Activated T-cell treated with anti-CD3 and anti-CD28 coated beads, Interleukin-2, amount 50 U/mL, for 72 hours (primary cell): ENCODE measurements at places on chromosomes 11 and 22. TPM values are rescaled to one million over a fixed set of nuclear protein-coding genes. Genes with fewer than 3 reads are reported as not detected.
A peak's percentile ranks its signal among the peaks of the same experiment; 100 is the strongest.

GRCh38 chr11:45993531-45994001 lies 71.1 kb downstream of the LARGE2 start:
- H3K27ac ChIP-seq, result no peak overlapping the region
- no peak overlapping the region for H3K4me3 ChIP-seq
- peaks cover 27% of the 10 kb centered on the region for H3K4me1 ChIP-seq
- no peaks in the 10 kb centered on the region for H3K27me3 ChIP-seq

HBB gene
- not detected for total RNA-seq

DNA sequence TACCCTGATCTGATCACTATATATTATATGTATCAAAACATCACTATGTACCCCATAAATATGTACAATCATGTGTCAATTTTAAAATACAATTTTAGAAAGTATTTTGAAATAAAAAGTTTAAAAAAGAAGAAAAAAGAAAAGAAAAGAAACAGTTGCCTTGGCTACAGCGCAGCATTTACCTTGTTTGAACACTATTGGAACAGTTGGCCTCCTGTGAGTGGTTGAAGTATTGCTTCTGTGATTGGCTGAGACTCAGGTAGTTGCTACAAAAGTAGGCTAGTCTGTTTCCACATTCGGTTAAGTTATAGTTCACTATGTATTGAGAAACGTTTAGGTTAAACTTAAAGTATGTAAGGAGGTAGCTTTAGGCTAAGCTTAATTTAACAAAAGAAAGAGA lies 7.9 kb upstream of the DTX4 start:
- H3K27ac ChIP-seq, result no peak overlapping the region
- H3K36me3 ChIP-seq, result no peaks in the 10 kb centered on the region
- H3K4me1 ChIP-seq, result no peaks in the 10 kb centered on the region
- H3K4me3 ChIP-seq, result no peak overlapping the region
- peaks cover 34% of the 10 kb centered on the region for H3K27me3 ChIP-seq

DNA sequence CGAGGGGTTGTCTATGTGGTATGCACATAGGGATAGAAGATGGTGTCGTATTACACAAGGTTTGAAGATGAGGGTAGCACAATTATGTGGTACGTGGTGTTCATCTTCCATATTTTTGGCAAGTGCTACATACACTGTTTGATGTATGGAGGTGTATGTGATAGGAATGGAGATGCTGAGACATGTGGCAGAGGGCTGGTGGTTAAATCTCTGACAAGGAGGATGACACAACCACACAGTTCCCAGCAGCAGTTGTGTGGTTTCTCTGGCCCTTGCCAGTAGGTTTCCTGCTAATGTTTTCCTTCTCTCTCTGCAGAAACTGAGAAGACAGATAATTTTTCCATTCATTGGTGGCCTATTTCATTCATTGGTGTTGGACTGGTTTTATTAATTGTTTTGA lies 17.0 kb downstream of the NCR3LG1 start:
- H3K27ac ChIP-seq, result no peak overlapping the region
- no peak overlapping the region for H3K4me3 ChIP-seq
- no peak for DNase-seq
- H3K4me1 ChIP-seq, result peaks cover 10% of the 10 kb centered on the region
- H3K27me3 ChIP-seq, result no peaks in the 10 kb centered on the region

DNA sequence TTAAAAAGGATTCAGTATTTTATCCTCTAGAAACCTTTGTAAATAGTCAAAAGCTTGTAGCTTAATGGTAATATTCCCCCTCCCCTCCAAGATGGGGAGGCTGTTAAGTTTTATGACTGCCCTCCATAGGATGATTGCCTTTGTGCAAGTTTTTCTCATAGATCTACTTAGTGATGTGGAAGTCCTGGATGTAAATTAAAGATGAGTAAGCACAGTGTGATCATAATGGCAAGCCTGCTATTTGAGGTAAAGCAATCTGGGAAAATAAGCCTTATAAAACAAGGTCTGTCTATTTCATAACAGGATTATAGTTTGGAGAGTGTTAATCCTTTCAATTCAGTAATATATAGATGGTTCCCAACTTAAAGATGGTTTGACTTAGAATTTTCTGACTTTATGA lies 216.3 kb downstream of the DDX10 start:
- H3K36me3 ChIP-seq, result no peaks in the 10 kb centered on the region
- H3K4me3 ChIP-seq, result no peak overlapping the region
- H3K27ac ChIP-seq, result no peak overlapping the region
- peaks cover 4% of the 10 kb centered on the region for H3K4me1 ChIP-seq
- H3K27me3 ChIP-seq, result no peaks in the 10 kb centered on the region

DNA sequence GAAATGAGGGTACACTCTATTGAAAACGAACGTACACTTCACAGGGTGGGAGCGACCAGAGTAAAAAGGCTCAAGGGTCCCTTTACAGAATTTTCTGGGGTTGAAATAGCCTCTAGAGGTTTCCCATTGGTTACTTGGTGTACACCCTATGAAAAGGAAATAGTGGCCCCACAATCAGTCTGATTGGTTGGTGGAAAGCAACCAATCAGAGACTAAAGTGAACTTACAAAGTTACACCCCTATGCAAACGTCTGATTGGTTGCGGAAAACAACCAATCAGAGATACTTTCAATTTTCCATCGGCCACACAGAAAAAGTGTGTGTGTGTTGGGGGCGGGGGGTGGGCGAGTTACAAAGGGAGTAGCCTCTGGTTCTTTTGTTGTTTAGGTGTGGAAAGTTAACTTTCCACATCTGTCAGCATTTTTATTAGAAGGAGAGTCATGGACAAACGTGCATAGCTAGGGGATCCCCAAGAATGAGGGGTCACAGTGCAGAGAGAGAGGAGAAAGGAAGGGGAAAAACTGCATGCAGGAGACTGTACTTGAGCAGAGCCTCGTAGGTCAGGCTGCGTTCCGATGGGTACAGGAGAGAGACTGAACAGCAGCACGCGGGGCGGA lies 1152.1 kb downstream of the TBC1D22A start:
- no peaks in the 10 kb centered on the region for H3K27me3 ChIP-seq
- peaks cover 2% of the 10 kb centered on the region for H3K36me3 ChIP-seq
- peaks cover 8% of the 10 kb centered on the region for H3K4me1 ChIP-seq
- H3K4me3 ChIP-seq, result no peak overlapping the region
- no peak for DNase-seq
- no peak overlapping the region for H3K27ac ChIP-seq

DNA sequence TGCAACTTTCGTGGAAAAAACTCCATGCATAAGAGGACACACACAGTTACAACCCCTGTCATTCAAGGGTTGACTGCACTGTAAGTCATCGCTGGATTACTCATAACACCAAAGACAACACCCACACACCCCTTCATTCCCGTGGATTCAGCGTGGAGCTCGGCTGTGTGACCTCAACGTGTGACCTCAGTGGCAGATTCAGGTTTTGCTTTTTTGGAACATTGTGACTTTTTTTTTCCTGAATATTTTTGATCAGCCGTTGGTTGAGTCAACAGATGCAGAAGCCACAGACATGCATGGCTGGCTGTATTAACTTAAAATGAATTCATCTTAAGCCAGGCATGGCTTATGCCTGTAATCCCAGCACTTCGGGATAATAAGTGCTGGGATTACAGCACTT lies 19.7 kb upstream of the MUC5AC start:
- peaks cover 6% of the 10 kb centered on the region for H3K4me1 ChIP-seq
- peaks cover 22% of the 10 kb centered on the region for H3K36me3 ChIP-seq
- peaks cover 47% of the 10 kb centered on the region for H3K27me3 ChIP-seq
- H3K4me3 ChIP-seq, result no peak overlapping the region
- H3K27ac ChIP-seq, result no peak overlapping the region
- peak; percentile 31 for DNase-seq

IGSF22 gene
- total RNA-seq, result 0.34 TPM

DNA sequence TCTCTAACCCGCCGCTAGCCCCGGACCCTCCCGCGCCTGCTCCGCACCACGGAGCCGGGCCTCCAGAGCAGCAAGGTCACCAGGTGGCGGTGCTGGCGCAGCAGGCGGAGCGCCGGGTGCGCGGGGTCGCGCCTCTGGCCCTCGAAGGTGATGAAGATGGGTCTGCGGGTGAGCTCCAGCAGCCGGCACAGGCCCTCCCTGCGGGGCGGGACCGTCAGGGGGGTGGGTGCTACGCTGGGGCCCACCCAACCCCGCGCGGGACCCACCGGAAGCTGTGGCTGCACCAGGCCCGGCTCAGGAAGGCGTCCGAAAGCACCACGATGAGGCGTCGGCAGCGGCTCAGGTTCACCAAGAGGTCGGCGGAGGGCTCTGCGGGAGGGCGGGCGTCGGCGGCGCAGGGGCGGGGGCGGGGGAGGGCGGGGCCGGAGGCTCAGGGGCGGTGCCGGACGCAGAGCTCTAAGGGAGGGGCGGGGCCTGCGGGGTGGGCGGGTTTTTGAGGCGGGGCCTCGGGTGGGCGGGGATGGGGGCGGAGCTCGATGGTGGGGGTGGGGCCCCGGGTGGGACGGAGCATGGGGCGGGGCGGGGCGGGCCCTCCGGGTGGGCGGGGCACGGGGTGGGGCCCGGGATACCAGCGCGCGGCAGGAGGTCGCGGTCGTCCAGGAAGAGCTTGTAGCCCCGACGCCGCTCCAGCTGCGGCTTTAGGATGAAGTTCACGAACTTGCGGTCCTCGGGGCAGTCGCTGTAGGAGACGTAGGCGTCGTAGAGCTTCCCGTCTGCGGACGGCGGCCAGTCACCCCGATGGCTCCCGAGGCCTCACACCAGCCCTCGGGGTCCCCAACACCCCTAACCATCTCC lies 7.8 kb downstream of the SIGIRR start:
- peak; percentile 90 for DNase-seq
- no peaks in the 10 kb centered on the region for H3K36me3 ChIP-seq
- H3K4me3 ChIP-seq, result peak overlapping the region; percentile 64
- peaks cover 4% of the 10 kb centered on the region for H3K4me1 ChIP-seq
- no peak overlapping the region for H3K27ac ChIP-seq
- H3K27me3 ChIP-seq, result no peaks in the 10 kb centered on the region

LARGE2 gene
- 1.4 TPM for total RNA-seq
